ENCODE measurements at places on chromosomes 7 and 10.
A peak's percentile ranks its signal among the peaks of the same experiment; 100 is the strongest.

DNA sequence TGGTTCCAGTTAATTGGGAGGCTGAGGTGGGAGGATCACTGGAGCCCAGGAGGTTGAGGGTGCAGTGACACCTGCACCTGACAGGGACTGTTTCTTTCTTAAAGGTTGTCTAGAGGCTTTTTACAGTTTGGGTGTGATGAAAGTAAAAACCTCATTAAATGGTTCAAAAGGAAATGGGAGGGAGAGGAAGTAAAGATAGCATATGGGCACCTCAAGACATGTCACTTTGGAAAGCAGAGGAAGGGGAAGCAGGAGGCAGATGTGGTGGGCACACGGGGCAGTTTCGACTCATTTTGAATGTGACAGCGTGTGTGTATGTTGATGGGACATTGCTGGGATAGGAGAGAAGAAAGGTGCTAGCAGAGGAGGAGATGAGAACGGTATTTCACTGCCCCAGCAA is 203.1 kb downstream of the MLLT10 start:
- no peak for DNase-seq

DNA sequence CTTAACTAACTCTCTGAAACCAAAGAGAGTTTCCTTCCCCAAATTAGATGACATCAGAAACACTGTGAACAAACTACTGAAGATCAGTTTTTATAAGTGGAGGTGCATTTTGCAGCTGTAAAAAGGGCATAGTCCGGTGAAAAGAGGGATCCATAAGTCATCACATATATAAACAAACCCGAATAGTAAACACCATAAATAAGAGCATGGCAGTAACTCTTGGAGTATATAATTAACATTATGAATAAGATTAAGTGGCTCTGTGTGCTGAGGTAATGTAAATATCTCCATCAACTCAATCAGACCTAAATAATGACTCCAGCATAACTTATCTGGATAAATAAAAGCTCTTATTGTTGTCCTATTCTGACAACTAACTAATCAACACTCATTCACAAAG is 43.0 kb upstream of the SHTN1 start:
- no peak for DNase-seq

DNA sequence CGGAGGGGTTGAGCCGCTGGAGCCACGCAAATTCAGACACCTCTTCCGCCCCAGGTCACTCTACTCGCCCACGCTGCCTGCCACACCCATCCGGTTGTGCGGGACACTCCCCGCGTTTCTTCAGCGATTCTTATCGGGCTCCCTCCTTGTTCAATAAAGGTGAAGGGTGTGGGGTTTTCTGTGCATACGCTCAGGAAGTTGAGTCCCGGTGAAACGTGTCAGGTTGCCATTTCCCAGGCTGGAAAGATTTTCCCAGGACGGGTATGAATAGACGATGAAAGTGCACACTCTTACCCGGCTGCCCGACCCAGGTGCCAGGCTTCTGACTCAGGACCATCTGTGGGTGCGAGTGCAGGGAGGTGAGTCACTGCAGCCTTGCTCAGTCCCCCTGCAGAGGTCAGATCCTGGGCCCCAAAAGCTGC is 22.0 kb downstream of the KLF6 start:
- DNase-seq = no peak

GRCh38 chr7:71886046-71886445 is 526.1 kb downstream of the CALN1 start:
- DNase-seq = no peak

DNA sequence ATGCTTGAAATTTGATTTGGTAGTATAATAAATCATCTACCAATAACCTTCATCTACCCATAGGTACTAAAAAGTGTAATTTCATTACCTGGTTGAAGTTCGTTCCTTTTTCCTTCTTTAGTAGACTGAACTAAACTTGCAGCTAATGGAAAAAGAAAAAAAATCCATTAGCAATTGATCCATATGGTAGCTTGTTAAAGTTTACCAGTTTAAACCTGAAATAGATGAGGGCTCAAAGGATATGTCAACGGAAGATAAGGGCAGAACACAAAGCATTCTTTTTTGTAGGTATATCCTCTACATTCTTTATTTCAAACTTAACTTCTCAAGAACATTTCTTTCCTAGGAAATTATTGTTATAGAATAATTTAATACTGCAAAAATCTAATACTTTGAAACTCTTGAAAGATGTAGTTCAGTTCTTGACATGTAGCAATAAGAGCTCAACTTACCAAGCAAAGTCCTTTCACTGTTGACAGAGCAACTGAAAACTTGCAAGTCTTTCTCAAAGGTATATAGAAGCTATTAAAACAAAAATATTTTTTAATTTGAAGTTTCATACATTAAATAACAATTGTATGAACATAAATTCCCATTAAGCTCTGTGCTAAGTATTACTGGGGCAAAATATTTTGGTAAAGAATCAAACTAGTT is 19.1 kb downstream of the GSAP start:
- no peak for DNase-seq

- no peak for DNase-seq
Observed at GRCh38 chr10:128546651-128547165, 420.5 kb upstream of the MKI67 start.

GRCh38 chr10:120478386-120478785 is 21.4 kb downstream of the PLPP4 start:
- no peak for DNase-seq

GRCh38 chr7:75928568-75928914 is 13.6 kb downstream of the POR start:
- no peak for DNase-seq

- no peak for DNase-seq
Observed at GRCh38 chr7:38744746-38745145, 113.6 kb upstream of the AMPH start.

GRCh38 chr7:90897961-90898469 is 301.9 kb downstream of the CDK14 start:
- peak; percentile 36 for DNase-seq

DNA sequence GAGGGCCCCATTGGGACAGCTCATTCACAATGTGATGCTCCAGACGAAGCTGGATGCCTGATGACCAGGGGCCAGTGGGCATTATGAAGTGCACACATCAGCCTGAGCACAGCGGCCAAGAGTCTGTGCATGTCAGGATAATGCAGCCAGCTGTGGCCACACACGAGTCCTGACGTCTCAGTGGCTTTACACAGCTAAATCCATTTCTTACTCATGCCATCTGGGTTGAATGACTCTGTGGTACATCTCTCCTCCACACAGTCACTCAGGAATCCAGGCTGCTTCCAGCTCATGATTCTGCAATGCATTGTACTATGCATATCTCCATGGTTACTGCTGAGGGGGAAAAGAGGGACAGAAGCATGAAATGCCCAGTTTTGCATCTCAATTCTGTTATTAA is 123.6 kb downstream of the PRLHR start:
- no peak for DNase-seq

- no peak for DNase-seq
Observed at GRCh38 chr7:27212497-27213432, 12.9 kb upstream of the HOXA13 start.

DNA sequence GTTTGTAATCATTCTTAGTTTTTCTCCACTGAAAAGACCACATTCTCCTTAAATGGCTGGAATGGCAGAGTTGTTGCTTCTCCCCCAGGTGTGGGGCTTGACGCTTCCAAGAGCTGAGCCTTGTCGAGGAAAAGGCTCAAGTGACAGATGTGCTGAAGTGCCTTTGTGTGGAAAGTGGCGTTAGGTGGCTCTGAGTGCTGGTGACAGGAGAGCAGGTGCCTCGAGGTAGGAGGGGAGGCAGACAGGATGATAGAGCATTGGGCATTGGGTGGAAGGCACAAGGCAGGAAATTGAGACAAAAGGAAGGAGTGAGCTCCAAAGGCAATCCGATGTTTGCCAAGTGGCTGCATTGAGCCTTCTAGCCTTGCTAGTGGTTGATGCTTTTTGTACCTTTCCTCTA is 6.7 kb downstream of the KIAA1217 start:
- DNase-seq = no peak

GRCh38 chr7:45646996-45647825 is 73.0 kb downstream of the ADCY1 start:
- no peak for DNase-seq

DNA sequence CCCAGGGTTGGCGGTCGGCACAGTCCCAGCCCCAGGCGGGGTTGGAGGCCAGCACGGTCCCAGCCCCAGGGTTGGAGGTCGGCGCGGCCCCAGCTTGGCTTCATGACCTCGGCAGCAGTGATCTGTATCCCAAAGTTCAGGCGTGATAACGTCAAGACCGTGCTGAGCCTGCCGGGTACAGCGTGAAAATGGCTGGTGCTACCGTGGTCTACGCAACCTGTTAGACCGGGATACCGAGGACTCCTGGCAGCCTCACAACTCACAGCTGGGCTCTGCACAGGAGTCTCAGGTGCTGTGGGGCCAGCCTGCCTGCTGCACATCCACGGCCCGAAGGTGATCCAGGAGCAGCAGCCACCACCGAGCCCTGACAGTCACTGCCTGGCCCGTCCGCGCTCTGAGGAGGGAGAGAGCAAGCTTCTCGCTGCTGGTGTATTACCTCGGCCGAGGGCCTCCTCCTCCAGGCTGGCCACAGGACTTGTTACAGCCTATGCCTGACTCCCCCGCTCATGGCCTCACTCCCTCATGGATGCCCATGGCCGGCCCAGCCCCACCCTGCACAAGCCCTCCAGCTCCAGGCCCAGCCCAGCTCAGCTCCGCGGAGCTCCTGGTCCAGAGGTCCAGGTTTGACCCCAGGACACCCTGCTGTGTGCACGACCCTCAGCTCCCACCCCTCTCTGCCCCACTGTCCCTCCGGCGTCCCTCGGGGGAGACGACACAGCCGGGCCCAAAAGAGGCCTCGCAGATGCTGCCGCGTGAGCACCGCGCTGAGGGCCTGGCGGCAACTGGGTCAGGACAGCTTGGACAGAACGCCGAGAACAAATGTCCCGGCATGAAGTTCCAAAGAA is 156.0 kb downstream of the ELFN1 start:
- DNase-seq = no peak

GRCh38 chr7:24073651-24074420 is 210.2 kb upstream of the NPY start:
- DNase-seq = no peak

DNA sequence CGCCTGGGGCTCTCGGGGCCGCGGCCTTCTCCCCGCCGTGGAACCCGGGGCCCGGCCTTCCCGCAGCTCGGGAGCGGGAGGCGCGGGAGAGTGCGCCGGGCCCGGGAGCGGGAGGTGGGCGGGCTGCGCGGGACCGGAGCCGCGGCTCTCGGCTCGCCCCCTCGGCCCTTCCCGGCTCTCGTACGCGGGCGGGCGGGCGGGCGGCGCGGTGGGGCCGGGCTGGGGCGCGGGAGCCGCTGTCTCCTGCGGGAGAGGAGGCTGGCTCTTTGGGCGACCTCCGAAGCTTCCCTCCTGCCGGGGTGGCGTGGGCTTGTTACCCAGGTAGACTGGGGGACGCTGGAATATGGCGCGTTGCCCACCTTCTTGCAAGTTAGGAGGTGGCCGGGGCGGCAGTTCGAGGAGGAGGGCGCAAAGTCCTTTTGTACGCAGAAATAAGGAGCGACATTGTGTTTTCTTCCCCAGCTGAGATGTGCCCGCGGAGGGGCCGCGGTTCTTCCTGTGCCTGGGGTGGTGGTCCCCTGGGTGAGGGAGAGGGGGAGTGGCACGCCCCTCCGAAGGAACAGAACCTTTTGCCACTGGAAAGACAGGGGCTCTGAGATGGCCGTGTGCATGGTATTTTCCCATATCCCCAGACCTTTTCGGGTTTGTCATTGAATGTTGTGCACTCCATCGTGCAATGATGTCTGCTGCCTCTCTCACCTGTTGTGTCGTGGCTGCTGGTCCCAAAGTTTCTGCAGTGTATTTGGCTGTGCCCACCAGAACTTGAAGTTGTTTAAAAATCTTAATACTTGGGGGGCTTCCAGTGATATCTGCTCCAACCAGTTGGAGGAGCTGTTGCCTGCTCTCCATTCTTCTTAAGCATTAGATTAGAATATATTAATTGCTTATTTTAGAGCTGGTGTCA is 844 bp downstream of the NRF1 start:
- peak; percentile 33 for DNase-seq

DNA sequence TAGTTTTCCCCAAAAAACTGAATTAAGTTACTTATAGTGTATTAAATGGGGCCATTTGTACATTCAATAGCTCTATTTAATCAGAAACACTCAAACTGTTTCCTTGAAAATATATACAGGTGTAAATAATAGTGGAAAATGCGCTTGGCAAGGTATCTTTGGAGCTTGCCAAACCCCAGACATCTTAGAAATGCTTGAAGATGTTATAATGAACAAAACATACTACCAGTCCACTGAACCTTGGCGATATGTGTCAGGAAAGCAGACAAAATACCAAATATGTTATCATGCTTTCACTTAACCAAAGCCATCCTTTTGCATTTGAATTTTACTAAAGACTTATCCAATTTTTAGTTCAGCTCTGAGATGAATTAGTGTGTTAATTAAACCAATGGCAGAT is 352.7 kb upstream of the SEMA3A start:
- DNase-seq = no peak

DNA sequence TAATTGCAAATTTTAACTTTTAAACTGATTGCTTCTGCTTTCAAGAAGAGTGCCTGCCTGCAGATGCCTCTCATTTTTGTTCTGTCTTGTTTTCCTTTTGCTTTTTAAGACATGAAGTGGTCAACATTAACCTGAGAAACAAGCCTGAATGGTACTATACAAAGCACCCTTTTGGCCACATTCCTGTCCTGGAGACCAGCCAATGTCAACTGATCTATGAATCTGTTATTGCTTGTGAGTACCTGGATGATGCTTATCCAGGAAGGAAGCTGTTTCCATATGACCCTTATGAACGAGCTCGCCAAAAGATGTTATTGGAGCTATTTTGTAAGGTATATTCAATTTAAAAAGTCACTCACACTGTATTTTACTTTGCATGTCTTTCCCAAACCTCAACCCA is 8.8 kb downstream of the GSTO2 start:
- no peak for DNase-seq

- peak; percentile 8 for DNase-seq
Observed at GRCh38 chr7:38630720-38631673, at the start of gene AMPH. Gene AMPH (minus strand): TSS chr7:38631373. CDS start chr7:38631351, 22 bp downstream.

All from NCI-H1694 treated with DMSO at 0.1 percent for 48 hours (cell line).